ENCODE measurements at places on chromosomes 6 and 20.
A peak's percentile ranks its signal among the peaks of the same experiment; 100 is the strongest.

- DNase-seq, result peak; percentile 78
Measured at GRCh38 chr20:49384437-49385434, 97.7 kb downstream of the KCNB1 start.

DNA sequence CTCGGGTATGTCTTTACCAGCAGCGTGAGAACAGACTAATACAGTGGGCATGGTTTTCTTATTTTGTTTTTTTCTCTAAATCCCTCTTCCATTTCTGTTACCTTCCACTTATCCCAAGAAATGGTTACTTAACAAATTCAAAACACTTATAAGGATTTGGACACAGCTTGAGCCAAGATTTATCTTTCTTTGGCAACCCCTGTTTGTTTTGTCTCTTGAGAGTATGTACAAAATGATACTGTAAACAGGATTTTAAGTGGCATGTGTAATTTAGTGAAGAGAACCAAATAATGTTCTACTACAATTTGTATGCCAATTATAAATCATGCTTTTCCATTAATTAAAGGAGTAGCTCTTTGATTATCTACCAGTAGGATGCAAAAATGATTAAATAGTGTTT, 51.4 kb downstream of the PPP1R14C start:
- no peak for DNase-seq

- no peak for DNase-seq
Measured at GRCh38 chr6:84773133-84773430, 8.7 kb upstream of the TBX18 start.

GRCh38 chr20:6708010-6708409, 59.5 kb upstream of the BMP2 start:
- peak; percentile 39 for DNase-seq

DNA sequence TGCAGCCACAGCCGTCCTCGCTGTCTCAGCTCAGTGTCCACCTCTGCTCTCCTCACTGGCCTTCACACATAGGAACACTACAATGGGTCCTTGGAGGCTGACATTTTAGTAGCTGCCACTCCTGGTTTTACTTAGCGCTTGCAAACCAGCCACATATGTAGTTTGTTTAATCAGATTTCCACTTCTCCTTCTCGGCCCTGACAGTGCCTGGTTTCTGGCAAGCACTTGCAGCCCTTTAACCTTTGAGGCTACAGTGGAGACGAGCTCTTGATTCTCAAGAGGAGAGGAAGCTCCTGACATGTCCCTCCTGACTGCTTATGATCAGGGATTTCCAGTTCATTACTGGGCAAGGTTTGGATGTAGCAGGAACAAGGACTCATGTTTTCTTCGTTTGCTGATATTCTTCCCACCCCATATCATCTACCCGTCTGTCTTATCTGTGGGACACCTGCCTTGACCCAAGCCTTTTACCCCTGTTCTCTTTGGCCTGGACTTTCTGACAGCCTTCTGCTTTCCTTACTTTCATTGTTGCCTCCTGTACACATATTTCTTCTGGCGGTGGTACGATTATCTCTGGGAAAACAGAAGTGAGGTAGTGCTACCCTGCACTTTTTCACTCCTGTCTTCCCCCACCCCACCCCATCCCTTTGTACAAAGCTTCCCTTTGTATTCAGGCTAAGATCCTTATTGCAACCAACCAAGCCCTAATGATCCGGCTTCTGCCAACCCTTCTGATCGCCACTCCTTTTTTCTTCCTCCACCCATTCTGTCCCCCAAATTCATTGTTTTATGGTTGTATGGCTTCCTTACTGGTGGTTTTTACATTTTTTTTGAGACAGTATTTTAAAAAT, 31.2 kb downstream of the CEP43 start:
- no peak for DNase-seq

- no peak for DNase-seq
Measured at GRCh38 chr6:124974771-124975377, 12.6 kb downstream of the RNF217 start.

GRCh38 chr20:58140787-58141425, 87.5 kb downstream of the ANKRD60 start:
- no peak for DNase-seq

DNA sequence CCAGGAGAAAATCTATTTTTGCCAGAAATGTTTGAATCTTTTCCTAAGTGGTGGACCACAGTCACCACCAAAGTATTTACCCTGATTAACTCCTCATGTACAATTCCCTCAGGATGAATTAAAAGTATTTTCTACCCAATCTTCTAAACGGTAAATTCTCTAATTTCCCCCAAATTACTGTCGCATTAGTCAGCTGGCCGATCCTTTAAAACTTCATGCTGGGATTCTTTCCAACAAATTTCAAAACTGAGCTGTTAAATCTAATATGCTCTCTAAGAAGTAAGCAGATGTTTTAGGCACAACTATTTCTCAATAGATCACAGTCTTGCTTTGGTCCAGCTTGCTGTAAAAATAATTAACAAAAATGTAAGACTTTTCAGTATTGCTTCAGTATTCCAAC, 447.2 kb downstream of the FRK start:
- no peak for DNase-seq

DNA sequence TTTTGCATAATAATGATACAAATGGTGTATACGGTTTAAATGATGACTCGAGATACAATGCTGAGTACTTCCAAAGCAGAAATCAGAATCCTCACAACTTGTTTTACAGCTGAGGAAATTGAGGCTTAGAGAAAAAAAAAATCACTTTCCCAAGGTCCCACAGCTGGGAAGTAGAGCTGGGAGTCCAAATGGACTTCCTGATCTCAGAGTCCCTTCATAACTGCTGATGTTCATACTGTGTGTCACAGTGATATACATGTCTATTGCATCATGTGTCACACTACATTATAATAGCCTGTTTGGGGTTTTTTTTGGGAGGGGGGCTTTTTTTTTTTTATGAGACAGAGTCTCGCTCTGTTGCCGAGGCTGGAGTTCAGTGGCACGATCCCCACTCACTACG, 8.5 kb downstream of the HM13 start:
- no peak for DNase-seq

Data from HuH-7 (cell line).